ENCODE measurements at places on chromosomes 3 and 15.

GRCh38 chr15:88623061-88623460, 1.9 kb downstream of the AEN start:
- DNase-seq: no peak

- no peak for DNase-seq
Observed at GRCh38 chr3:119257654-119258410, 17.2 kb upstream of the B4GALT4 start.

DNA sequence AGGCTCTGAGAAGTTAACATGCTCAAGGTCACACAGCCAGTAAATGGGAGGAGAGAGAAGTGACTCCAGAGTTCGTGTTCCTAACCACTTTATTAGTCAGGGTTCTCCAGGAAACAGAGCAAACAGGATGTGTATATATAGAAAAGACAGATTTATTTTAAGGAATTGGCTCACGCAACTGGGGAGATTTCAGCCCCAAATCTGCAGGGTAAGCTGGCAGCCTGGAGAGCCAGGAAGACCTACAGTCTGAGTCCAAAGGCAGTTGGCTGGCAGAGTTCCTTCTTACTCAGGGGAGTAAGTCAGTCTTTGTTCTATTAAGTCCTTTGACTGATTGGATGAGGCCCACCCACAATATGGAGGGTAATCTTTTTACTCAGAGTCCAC, 118.2 kb upstream of the PROK2 start:
- no peak for DNase-seq

GRCh38 chr3:70360979-70361760, 48.7 kb upstream of the MDFIC2 start:
- DNase-seq: no peak

DNA sequence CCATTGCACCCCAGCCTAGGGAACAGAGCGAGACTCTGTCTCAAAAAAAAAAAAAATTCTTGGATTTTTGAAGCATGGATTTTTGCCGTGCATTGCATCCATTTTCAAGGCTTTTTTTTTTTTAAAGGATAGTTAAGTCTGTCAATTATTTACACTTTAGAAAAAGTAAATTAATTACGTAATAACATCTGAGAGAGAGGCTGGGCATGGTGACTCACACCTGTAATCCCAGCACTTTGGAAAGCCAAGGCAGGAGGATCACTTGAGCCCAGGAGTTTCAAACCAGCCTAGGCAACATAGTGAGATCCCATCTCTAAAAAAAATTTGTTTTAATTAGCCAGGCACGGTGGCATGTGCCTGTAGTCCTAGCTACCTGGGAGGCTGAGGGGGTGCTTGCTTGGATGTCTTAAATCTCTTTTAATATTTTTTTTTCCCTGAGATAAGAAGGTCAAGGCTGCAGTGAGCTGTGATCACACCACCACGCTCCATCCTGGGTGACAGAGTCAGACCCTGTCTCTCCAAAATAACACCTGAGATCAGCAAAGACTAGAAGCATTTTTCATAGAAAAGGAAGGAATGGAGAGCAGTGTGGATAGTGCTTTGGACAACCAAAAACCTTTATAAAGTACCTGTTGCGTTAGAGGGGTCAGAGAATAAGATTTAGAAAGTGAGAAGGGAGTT, 6.8 kb upstream of the SENP7 start:
- DNase-seq: no peak

DNA sequence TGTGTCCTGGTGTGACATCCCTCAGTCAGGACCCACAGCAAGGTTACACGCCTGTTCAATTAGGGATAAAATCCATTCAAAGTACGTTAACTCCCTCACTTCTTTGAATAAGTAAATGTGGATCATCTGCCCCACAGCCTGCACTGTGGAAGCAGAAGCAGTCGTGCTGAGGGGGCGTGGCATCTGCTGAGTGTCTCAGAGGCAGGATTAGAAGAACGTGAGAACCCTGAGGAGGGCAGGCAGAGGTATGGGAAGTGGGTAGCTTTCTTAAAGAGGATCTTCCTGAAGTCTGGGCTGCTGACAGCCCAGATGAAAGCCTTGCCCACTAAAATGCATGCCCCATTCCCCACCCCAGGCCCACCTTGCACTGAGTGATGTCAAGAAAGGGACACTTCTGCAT, 28.5 kb downstream of the CRABP1 start:
- DNase-seq: no peak

GRCh38 chr3:106750092-106750491, 627.1 kb upstream of the CCDC54 start:
- no peak for DNase-seq

- DNase-seq: no peak
Observed at GRCh38 chr3:50160561-50160983, 5.4 kb downstream of the SEMA3F start.

DNA sequence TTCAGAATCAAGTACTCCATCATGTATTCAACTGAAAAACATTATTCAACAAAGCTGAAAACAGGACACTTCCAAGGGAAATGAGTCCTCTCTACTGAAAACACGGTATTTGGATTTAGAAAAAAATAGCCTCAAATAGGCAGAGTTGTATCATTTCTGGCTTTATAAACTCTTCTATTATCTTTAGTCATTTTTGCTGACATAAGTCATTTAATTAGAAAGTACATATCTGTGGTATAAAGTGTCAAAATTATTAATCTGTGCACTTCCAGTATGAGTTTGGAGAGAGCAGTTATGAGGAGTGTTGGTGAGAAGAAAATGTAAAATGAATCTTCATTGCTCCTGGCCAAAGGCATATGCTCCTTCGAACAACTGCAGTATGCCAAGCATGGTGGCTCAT, 59.3 kb downstream of the INO80 start:
- no peak for DNase-seq

DNA sequence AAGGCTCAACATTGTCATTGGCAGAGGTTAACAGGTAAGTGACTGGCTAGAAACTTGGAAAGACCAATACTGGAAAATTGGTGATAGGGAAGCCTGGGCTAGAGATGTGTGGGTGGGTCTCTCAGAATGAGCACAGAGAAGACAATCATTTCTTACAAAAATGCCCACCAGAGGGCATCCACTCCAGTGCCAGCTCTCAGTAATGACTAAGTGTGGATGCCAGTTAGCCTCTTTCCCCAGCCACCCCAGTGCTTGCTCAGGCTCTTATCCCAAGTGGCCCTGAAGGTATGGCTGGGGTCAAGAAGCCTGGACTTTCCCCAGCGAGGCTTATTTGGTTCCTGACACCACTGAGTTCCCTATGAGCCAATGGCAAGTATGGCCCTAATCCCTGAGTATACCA, 115.9 kb upstream of the ST8SIA2 start:
- no peak for DNase-seq

- DNase-seq: no peak
Observed at GRCh38 chr15:62512904-62513303, 347.8 kb upstream of the C2CD4B start.

DNA sequence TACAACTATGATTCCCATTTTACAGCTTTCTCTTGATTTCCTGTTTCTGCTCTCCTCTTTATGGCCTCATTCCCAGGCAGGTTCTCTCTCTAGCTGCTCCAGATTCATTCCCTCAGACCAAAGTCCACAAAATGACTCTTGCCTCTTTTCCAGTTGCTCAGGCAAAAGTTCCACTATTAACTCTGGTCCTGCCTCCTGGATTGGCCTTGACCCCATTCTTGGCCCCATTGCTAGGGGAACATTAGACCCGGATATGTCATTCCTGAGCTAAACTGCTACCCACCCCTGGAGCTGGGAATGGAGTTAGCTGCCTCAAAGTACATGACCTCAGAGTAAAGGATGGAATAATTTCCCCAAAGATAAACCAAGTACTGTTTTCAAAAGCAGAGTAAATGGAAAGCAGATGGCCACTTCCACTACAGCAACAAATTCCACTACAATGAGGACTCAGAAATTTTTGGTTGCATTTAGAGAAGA, 73.0 kb upstream of the GAP43 start:
- DNase-seq: no peak

DNA sequence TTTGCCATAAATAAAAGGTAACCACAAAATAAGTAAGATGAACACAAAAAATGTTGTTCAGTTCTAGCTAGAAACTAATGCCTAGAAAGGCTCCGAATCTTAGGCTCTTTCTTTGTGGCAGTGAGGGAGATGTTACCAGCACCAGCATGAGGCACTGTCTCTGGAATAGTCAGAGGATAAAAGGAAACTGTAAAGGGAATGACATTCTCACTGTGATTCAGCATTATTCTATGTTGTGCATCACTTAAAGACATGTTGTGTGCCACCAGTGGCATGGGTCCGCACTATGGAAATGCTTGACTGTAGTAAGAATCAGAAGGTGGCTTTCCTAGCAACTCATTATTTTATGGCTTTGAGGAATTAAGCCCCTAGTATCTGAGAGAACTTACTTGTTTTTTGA, 70.8 kb downstream of the SEC22A start:
- no peak for DNase-seq

DNA sequence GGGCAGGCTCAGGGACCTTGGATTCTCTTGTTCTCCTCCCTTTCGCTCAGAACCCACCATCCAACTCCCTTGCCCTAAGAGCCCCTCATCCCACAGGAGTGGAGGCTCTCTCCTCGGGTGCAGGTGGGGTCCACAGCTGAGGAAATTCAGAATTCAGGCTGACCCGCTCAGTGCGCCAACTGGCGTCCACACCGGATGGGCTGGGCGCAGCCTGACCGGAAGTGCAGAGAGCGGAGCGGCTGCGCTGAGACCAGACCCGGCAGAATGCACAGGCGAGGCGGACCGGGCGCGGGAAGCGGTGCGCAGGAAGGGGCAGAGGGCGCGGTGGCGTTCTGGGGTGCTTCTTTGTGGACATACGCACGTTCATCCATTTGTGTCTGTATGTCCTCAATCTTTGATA, 210.4 kb upstream of the NDN start:
- DNase-seq: no peak

GRCh38 chr15:101731746-101732145, 7.5 kb upstream of the TARS3 start:
- DNase-seq: no peak

GRCh38 chr3:41202834-41203345, 3.6 kb downstream of the CTNNB1 start:
- DNase-seq: no peak

DNA sequence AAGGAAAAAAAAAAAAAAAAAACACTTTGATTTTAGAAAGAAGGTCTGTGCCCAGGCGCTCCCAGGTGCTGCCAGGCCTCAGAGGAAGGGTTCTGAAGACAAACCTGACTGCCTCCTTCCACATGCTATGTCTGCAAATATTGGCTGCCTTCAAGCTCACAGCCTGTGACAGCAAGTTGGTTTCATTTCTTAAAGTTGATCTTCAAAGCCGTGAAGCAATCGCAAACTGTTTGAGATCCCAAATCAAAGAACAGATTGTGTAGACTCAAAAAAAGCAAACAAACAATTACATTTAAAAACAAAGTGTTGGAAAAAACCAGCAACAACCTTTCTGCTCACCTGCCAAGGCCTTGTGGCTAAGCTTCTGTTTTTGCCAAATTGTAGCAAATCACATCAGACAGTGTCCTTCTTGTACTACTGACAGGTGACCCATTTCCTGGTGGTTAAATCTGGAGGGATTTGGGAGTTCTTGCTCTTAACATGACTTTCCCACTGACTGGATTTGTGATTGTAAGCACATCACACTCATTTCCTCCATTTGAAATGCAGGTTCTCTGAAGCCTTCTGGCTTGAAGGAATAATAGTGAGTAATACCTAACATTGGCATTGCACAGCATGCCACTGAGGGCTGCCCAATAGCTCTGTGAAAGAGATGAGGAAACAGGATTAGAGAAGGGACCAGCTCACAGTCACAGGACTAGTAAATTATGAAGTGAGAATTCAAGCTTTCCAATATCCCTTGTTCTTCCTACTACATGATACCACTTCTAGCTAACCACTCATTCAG, 502.4 kb downstream of the LPP start:
- DNase-seq: no peak

- DNase-seq: no peak
Observed at GRCh38 chr15:44158111-44158510, 37.0 kb downstream of the FRMD5 start.

GRCh38 chr15:34886134-34886533, 83.4 kb downstream of the AQR start:
- no peak for DNase-seq

GRCh38 chr3:185613016-185613415, 26.9 kb downstream of the SENP2 start:
- DNase-seq: no peak

- no peak for DNase-seq
Observed at GRCh38 chr15:98786717-98787116, 138.4 kb downstream of the IGF1R start.

- DNase-seq: no peak
Observed at GRCh38 chr3:132829101-132829500, 106.9 kb upstream of the NPHP3 start.

- DNase-seq: no peak
Observed at GRCh38 chr15:81411969-81412633, 38.1 kb upstream of the TMC3 start.

All from effector memory CD4-positive, alpha-beta T cell (primary cell).